ENCODE measurements at places on chromosomes 12 and 14.

GRCh38 chr14:85317491-85318021 lies 212.4 kb upstream of the FLRT2 start:
- DNase-seq, result no peak

DNA sequence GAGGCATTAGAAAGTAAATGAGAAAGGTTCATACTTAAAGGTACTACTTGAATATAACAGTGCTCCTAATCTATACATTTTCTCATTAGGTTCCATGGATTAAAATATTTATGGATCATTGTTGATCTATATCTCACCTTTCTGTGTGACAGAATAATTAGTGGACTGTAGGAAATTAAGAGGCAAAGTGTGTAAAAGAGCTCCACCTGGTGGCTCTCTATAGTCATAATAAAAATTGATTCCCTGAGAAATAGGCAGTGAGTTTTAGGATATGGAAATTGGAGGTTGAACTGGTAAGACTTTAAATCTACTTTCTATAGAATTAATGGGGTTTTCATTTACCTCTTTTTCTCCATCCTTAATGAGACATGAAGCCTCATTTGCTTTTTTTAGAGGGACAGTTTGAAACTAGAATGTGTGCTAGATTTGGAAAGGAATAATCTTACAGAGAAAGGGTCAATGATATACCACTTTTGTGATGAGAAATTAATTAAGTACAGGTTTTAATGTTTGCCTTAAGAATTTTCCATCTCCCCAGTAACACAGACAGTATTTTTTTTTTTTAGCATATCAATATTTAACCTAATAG lies 11.8 kb upstream of the DERA start:
- DNase-seq, result no peak

GRCh38 chr12:88623777-88624548 lies 43.7 kb upstream of the KITLG start:
- no peak for DNase-seq

DNA sequence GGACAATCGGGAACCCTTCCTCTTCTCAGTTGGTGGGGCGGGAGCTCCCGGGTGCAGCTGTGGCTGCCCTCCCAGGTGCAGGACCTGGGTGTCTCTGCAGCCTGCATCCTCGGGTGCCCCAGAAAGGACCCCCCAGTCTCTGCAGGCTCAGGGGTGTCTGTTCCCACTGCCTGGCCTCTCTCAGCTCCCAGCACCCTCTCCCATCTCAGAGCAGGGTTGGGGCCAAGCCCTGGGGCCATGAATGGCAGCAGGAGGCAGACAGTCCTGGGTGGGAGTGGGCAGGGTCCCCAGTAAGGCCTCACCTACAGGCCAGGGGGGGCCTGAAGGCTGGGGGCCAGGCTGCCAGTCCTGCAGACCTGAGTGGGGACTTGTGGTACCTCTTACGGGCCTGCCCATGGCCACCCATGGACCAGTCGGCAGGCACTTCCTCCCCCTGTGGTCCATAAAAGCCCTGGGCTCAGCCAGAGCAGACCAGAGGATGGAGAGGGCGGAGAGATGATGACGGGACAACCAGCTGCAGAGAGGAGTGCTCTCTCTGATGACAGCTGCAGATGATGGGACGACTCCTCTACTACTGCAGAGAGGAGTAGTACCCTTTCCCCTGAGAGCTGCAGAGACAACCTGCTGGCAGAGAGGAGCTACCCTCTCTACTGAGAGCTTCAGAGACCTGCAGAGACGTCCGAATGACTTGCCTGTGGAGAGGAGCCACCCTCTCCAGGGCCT lies 26.6 kb downstream of the TCHP start:
- no peak for DNase-seq

GRCh38 chr14:100641274-100641860 lies 54.1 kb upstream of the BEGAIN start:
- no peak for DNase-seq

- no peak for DNase-seq
Observed at GRCh38 chr12:18430425-18431048, 169.2 kb downstream of the PIK3C2G start.

DNA sequence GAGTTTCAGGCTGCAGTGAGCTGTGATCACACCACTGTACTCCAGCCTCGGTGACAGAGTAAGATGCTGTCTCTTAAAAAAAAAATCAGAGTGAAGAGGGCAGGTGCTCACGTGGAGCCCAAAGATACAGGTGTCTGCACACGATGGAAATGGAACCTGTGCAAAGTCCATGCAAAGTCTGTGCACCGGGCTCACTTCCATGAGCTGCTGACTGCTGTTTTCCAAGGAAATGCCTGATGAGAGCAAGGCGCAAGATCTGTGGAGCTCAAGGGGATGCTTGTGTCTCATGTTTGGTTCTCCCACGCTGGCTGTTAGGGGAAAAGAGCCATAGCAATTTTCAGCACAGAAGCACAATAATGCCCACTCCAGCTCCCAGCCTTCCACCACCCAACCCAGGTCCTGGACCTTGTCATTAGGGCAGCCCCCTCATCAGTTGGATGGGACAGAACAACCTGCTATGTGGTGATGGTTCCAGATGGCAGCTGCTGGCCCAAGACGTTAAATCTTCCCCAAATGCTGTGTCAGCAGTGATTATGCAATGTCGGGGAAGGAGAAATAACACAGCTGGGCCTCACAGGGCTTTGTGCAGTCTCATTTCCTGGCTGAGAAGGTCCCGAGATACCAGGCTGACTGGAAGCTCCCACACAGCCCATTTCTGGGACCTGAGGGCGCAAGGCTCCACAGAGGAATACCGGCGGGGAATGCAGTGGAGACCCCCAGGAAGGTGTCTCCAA lies 27.9 kb upstream of the DICER1 start:
- no peak for DNase-seq

DNA sequence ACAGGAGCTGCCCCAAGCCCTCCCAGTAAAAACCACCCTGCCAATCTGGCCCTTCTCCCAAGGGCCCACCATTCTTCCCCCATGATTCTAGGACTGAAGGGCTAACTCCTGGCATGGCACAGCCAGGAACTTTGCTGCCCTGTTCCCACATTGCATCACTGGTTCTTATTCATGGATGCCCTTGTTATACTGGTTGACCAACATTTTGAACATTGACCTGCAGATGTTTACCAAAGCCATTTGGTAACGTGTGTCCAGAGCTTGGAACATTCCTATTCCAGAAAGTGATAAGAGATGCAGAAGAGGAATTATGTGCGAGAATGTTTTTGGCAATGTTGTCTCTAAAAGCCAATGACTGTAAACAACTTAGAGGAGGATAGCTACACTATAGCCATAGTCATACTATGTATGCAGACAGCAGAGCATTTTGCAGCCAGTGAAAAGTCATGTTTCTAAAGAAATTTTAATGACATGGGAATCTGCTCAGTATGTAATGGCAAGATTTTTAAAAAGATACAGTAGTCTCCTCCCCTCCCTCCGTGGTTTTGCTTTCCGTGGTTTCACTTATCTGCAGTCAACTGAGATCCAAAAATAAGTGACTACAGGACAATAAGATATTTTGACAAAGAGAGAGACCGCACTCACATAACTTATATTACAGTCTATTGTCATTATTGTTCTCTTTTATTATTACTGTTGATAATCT lies 108.8 kb downstream of the DAAM1 start:
- no peak for DNase-seq

DNA sequence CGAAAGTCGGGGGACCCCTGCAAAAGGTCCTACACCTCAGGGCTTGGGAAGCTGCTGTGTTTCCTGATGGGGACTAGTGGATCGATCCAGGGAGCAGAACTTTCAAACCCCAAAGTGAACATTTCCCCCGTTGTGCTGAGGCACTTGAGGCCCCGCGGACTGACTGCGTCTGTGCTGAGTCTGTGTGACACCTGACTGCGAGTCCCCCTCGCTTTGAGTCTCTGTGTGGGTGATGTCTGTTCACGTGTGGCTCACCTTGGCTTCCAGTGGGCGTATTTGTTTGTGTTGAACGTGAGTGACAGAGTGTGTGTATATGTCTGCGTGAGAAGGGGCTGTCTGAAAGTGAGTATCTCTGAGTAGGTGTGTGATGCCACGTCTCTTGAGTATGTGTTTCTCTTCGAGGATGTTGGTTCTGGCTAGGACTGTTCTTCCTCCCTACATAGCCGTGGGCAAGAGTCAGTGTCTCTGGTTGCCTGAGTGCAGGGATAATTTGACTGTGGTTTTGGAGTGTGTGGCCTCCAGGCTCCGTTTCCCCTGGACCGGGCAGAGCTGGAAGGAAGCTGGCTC lies 1.3 kb downstream of the TEAD4 start:
- no peak for DNase-seq

- no peak for DNase-seq
Observed at GRCh38 chr12:2212537-2212936, 159.8 kb downstream of the CACNA1C start.

GRCh38 chr12:124037331-124037730 lies 64.3 kb downstream of the ZNF664 start:
- no peak for DNase-seq

- no peak for DNase-seq
Observed at GRCh38 chr12:109617491-109617890, 43.9 kb downstream of the MVK start.

- DNase-seq, result no peak
Observed at GRCh38 chr14:105067140-105067968, 2.1 kb upstream of the GPR132 start.

GRCh38 chr14:106631879-106632278 lies 1105.5 kb downstream of the TMEM121 start:
- DNase-seq, result no peak
